ENCODE measurements at places on chromosomes 5 and 9. TPM values are rescaled to one million over a fixed set of nuclear protein-coding genes. Genes with fewer than 3 reads are reported as not detected.

- DNase-seq, result no peak
Measured at GRCh38 chr5:98721231-98721928, 52.1 kb upstream of the RGMB start.

DNA sequence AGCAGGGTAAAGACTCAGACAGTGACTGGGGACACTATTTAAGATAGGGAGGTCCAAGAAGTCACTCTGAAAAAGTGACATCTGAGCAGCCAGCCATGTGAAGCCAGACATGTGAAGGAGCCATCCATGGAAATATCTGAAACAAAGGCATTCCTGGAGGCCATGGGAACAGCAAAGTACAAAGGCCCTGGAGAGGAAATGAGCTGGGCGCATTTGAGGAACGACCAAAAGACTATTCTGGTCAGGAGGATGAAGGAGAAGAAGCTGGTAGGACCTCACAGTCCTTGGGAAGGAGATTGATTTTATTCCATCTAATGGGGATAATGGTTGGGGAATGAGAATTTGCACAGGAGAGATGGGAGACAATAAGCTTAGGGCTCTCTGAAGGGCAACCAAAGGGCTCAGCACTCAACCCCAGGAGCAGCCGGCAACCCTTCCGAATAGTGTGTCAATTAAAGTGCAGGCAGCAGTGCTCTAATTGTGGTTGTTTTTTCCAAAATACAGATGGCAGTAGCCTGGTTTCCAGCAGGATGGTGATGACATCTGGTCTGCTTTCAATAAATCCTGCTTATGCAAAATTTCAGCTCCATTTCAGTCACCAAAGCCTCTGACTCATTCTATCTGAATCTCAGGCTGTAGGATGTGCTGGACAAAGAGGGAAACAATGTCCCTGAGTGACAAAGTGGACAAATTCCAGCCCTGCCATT lies 26.7 kb downstream of the FOXI1 start:
- DNase-seq, result peak; percentile 83

DNA sequence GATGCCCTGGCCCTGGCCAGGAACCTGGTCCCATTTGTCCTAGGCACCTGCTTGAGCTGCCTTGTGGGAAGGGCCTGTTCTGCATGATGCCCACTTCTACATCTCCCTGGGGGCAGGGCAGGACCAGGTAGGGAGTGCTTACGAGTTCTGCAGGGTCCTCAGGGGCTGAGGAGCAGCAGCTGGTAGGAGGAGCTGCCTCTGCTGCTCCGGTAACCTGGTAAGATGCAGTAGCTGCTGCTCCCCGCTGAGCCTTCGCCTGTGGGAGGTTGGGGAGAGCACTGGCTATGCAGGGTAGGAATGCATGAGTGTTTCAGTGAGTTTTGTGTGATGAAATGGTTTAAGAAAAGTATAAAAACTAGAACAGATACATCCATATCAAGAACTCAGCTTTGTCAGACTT lies 13.6 kb downstream of the LRRC8A start:
- no peak for DNase-seq

DNA sequence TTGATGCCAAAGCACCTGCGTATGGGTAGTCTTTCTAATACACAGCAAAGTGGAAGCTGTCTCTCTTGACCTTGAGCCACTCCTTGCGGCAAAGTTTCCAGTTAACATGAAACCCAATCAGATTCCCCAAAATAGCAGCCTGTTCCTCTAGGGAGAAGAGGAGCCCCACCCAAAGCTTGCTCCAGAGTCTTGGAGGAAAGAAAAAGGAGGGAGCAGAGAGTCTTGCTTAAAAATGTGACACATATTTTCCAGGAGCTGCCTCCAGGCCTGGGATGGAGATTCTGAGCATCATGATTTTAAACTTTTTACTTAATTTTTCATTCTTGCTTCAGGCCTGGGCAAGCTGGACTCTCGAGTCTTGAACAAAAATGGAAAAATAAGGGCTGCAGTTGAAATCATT lies 223.5 kb upstream of the TNC start:
- no peak for DNase-seq

- DNase-seq, result no peak
Measured at GRCh38 chr5:180129291-180130190, 58.0 kb upstream of the RNF130 start.

- DNase-seq, result no peak
Measured at GRCh38 chr9:81989700-81990099, 1.1 kb downstream of the SPATA31D1 start.

DNA sequence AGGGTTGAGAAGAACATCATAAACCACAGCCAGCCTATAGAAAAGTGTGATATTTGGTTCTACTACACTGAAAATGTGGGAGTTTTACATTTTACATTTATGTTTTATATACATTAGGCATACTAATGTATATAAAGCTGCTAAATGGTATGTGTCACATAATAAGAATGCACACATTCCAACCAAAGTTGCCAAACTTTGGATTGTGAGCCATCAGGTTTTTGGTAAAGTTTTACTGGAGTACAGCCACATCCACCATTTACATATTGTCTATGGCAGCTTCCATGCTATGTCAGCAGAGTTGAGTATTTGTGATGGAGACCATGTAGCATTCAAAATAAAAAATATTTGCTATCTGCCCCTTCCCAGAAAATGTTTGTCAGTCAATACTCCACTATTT lies 23.1 kb upstream of the TARS1 start:
- no peak for DNase-seq

GRCh38 chr5:43631182-43631910 lies 28.4 kb downstream of the NNT start:
- peak; percentile 74 for DNase-seq

DNA sequence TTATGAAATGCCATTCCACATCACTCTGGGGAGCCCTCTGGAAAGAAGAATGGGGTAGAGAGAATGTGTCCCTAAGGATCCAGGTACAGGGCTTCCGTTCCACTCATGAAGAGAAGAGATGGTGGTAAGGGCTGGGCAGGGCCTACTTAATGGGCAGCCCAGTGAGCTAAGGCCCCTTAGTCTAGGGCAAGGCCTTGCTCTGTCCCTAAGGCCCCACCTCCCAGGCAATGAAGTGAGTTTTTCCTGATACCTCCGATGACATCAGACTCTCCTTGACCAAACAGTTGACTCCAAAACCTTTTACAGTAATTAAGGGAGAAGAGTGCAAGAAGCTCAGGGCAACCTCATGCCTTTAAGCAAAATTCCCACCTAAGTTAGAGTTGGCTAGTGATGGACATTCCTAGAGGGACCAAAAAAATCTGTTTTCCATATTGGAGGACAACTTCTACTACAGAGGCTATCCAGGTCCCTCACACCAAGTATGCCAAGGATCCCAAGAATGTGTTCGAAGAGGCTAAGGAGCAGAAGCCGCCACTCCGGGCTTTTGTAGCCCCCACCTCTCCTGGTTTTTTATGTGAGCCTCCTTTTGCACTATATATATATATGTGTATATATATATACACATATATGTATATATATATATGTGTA lies 5.9 kb downstream of the KLF9 start:
- no peak for DNase-seq

GRCh38 chr5:140342896-140343295 lies 3.5 kb downstream of the HBEGF start:
- DNase-seq, result no peak

DNA sequence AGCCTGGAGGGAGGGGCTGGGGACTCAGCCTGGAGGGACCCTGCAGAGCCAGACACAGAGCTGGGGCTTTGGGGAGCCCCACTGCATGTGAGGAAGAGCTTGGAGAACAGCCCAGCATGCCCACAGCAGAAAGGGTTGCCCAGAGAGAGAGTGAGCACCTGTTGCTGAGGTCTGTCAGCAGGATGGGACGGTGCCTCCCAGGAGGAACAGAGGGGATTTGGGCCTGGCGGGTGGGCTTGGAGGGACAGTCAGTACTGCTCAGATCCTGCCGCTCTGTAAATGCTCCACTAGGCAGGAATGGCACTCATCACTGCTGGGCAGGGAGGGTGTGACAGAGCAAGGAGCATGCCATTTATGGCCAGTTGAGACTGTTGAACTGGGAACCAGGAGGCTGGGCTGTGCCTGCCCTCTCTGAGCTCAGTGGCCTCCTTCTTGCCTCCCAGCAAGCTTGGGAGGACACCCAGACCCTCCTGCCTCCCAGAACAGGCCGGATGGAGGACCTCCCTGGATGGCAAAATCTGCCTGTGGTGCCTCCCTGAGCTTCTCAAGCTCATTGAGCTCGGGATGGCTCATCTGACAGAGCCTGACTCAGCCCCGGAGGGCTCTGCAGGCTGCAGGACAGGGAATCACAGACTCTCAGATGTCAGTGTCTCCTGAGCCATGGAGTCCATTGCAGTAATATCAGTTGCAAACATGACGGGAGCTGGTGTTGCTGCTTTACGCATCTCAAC lies 786 bp upstream of the HRCT1 start:
- peak; percentile 61 for DNase-seq

DNA sequence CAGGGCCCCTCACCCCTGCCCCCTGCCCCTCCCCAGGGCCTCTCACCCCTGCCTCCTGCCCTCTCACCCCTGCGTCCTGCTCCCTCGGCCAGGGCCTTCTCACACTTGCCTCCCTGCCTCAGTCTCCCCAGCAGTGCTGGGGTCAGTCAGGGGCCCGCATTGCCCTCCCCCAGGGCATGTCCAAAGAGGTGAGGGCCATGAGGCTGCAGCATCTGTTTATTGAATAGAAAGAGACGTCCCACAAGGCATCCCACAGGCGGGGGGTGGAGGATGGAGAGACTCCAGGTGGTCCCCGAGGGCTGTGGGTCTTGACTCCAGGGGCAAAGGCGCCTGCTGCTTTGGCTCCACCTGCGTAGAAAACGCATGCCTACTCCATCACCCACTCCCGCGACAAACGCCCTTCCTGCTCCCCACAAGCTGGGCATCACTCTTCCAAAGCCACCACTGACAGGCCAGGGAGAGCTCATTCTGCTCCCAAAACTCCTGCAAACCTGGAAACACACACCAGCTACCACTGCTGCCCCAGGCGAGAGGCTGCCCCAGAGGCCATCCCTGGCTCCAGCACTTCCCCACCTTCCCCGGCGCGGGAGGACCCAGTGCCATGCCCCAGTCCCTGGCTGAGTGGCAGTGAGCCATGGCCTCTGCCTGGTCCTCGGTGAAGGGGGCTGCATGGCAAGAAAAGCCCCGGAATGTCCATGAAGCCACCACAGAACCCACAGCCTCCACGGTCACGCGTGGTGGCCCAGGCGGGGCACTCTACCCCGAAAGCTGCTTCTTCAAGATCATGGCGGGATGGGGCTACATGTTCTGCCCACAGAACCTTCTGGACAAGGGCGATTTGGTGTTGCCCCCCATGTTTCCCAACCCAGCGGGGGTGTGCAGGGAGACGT lies 1.6 kb upstream of the LCN8 start:
- no peak for DNase-seq

DNA sequence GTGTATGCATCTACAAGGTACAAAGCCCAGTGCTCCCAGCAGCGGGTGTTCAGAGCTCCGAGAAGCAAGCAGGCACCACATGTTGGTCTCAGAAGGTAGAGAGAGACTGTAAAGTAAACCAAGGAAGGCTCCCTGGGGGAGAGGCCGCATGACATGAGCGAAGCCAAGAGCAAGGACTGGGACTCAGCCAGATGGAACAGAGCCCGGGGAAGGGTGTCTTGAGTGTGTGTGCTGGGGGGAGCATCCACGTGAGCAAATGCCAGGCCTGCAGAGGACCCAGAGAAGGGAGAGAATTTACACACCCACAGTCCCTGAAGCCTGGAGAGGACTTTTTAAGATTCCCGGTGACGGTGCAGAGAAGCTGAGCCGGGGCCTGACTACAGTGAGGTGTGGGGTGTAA lies 15.2 kb upstream of the KCNIP1 start:
- no peak for DNase-seq

- DNase-seq, result peak; percentile 29
Measured at GRCh38 chr5:125160787-125161502, 414.5 kb upstream of the ZNF608 start.

GRCh38 chr5:132799392-132799791 lies 13.7 kb upstream of the SOWAHA start:
- no peak for DNase-seq

DNA sequence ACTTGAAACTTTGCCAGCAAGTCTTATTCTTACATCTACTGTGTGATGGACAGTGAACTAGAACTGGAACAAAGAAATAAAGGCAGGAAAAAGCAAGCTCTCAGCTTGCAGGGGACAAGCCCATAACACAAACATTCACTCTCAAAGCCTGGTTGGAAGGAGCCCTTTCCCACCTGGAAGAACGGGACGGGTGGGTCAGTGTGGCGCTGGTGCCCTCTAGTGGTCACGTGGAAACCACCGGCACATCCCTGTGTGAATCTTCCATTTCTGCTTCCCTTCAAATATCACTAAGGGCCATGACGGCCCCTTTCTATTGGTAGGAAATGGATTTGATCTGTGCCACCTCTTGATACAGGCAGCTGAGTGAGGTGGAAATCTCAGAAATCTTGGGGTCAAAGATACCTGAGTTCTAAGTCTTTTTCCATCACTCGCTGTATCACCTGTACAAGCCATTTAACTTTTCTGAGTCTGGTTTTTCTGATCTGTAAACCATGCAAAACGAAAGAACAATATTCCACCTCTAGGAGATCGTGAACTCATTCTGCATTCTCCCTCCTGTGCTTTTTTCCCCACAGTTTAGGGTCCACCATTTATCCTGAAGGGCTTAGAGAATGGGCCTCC lies 211.6 kb downstream of the MSX2 start:
- peak; percentile 49 for DNase-seq

GRCh38 chr5:168282120-168282519 lies 9.3 kb upstream of the WWC1 start:
- peak; percentile 35 for DNase-seq

DNA sequence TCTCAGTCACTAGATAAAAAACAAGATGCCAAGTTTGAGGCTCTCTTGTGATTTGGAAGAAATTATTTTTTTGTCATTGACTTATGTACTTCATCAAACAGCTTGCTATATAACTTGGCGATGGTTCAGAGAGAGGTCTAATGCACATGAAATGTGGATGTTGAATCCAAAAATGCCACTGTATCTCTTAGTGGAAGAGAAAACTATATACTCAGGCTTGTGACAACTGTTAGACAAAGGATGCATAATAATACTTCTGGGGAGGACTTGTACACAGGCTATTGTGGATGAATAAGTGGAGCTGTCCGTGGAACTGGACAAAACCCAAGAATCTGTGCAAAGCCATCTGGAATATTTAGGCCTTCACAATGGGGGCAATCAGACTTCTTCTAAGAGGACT lies 162.9 kb upstream of the NMUR2 start:
- DNase-seq, result no peak

- DNase-seq, result no peak
Measured at GRCh38 chr5:158082696-158083287, 223.8 kb upstream of the CLINT1 start.

GRCh38 chr9:115980054-115980453 lies 173.5 kb upstream of the PAPPA start:
- no peak for DNase-seq

Gene ELAVL2
- total RNA-seq, result 1.1 TPM

Gene IL17B
- not detected for total RNA-seq

Gene GRM6
- not detected for total RNA-seq

Gene CORO2A
- total RNA-seq, result 1.3 TPM

Gene HMGCS1
- 18.9 TPM for total RNA-seq

Gene SPATA31A3
- not detected for total RNA-seq

Gene HBEGF
- total RNA-seq, result 3.9 TPM

Gene SPATA31D4
- total RNA-seq, result not detected

Gene TAF11L10
- total RNA-seq, result not detected

Gene RNF145
- 38.3 TPM for total RNA-seq
